T-cell (primary cell): ENCODE measurements at places on chromosomes 6 and 20. TPM values are rescaled to one million over a fixed set of nuclear protein-coding genes. Genes with fewer than 3 reads are reported as not detected.

- no peak overlapping the region for H3K27ac ChIP-seq
- peaks cover 45% of the 10 kb centered on the region for H3K4me1 ChIP-seq
- no peaks in the 10 kb centered on the region for H3K36me3 ChIP-seq
- no peak overlapping the region for H3K4me3 ChIP-seq
- DNase-seq, result no peak
Measured at GRCh38 chr6:118722829-118723813, 71.7 kb upstream of the CEP85L start.

DNA sequence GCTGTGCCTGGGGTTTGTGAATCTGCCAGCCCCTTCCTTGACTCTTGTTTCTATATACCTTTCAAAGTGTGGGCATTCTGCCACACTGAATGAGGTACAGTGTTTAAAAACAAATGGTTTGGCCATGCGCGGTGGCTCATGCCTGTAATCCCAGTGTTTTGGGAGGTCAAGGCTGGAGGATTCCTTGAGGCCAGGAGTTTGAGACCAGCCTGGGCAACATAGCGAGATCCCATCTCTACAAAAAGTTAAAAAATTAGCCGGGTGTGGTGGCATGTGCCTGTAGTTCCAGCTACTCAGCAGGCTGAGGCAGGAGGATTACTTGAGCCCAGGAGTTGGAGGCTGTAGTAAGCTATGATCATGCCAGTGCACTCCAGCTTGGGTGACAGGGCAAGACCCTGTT is 5.8 kb downstream of the FAM83D start:
- no peaks in the 10 kb centered on the region for H3K36me3 ChIP-seq
- peaks cover 28% of the 10 kb centered on the region for H3K4me1 ChIP-seq
- H3K4me3 ChIP-seq, result no peak overlapping the region
- H3K27ac ChIP-seq, result no peak overlapping the region

The NMBR gene
- not detected for total RNA-seq

- H3K27ac ChIP-seq, result no peak overlapping the region
- DNase-seq, result no peak
- H3K4me1 ChIP-seq, result peaks cover 9% of the 10 kb centered on the region
- H3K27me3 ChIP-seq, result peaks cover 7% of the 10 kb centered on the region
Measured at GRCh38 chr6:112289038-112289566, 34.7 kb upstream of the LAMA4 start.

The TSBP1 gene
- total RNA-seq, result not detected

The ZSCAN23 gene
- total RNA-seq, result 1.8 TPM

- H3K27ac ChIP-seq, result no peak overlapping the region
- H3K4me3 ChIP-seq, result no peak overlapping the region
- H3K27me3 ChIP-seq, result no peaks in the 10 kb centered on the region
- no peaks in the 10 kb centered on the region for H3K36me3 ChIP-seq
- no peaks in the 10 kb centered on the region for H3K4me1 ChIP-seq
Measured at GRCh38 chr6:72699159-72699558, 77.3 kb downstream of the KCNQ5 start.

The BPIFA1 gene
- total RNA-seq, result not detected

The ZFP57 gene
- total RNA-seq, result not detected

The KCNK17 gene
- total RNA-seq, result not detected

- no peaks in the 10 kb centered on the region for H3K4me1 ChIP-seq
- no peak overlapping the region for H3K27ac ChIP-seq
- no peaks in the 10 kb centered on the region for H3K36me3 ChIP-seq
- no peak overlapping the region for H3K4me3 ChIP-seq
Measured at GRCh38 chr6:121533321-121533841, 97.9 kb downstream of the GJA1 start.

GRCh38 chr6:158816329-158816728 is 2.8 kb downstream of the EZR start:
- no peaks in the 10 kb centered on the region for H3K27me3 ChIP-seq
- peaks cover 4% of the 10 kb centered on the region for H3K36me3 ChIP-seq
- peaks cover 61% of the 10 kb centered on the region for H3K4me1 ChIP-seq
- H3K27ac ChIP-seq, result peak overlapping the region; percentile 90
- DNase-seq, result no peak

DNA sequence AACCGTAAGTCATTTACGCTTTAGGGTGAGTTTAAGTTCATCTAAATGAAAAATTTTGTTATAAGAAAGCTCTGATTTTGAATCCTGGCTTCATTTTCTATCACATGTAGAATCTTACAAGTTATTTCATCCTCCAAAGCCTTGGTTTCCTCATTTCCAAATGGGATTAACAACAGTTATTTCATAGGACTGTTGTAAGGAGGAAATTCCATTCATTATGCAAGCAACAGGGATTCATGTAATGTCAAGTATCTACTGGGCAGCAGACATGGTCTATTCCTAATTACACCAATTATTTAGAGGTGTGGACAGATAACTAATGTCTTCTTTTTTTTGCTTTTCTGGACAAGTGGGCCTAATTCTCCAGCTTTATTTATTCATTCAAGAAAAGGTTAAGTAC is 154.0 kb downstream of the PDSS2 start:
- no peaks in the 10 kb centered on the region for H3K27me3 ChIP-seq
- no peak overlapping the region for H3K27ac ChIP-seq
- H3K36me3 ChIP-seq, result no peaks in the 10 kb centered on the region
- no peak for DNase-seq

The RIN2 gene
- total RNA-seq, result 0.26 TPM

The MAS1 gene
- not detected for total RNA-seq

DNA sequence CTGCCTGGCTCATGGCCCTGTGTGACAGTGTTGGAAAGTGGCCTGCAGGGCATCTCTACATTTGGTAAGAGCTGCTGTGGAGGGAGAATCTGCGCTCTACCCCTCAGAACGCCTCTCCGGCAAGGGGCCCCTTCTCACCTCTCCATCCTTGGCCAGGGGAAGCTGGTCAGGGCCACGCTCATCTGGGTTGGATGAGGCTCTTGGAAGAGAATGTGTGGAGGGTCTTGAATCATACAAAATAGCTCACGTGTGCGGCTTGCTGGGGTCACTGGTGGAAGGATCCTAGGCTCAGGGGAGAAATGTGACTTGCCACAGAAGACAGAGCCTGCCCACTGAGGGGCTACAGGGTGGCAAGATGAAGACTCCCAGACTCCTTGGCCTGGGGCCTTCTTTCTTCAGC is 105.0 kb downstream of the SCML4 start:
- peaks cover 49% of the 10 kb centered on the region for H3K4me1 ChIP-seq
- peaks cover 9% of the 10 kb centered on the region for H3K36me3 ChIP-seq
- H3K27me3 ChIP-seq, result no peaks in the 10 kb centered on the region
- no peak overlapping the region for H3K4me3 ChIP-seq
- no peak overlapping the region for H3K27ac ChIP-seq
- no peak for DNase-seq

DNA sequence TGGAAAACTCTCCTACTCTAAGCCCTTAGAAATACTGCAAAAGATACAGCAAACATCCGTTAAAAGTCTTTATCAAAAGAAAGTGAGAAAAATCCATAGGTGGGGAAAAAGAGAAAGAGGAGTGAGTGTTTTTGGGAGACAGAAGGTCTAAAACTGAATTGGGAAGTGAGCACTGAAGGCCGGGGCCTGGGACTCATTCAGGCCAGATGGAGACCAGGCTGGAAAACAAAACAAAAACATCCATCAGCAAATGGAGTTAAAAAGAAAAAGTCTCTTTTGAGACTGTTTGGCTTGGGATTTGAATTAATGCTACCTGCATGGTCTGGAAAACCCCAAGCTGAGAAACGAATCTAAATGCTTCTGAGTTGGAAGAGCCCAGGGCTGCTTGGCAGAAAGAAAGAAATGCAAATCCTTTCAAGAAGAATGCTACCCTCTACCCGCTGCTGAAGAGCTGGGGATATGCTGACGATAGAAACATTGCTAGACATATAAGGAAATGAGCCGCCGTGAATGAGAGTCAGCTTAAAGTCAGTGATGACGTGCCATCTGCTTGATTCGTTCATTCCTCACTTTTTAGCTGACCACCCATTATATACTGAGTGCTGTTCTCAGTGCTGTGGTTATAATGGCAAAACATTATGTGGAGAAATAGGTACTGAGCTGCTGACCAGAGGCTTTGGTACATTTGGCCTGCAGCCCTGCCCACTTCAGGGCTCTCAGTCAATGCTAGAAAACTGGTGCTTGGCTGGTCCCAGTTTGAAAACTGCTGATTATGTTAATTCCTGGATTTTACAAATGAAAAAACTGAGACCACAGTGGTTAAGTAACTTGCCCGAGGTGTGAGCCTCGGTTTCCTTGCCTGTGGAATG is 28.0 kb upstream of the TULP4 start:
- no peak overlapping the region for H3K4me3 ChIP-seq
- H3K4me1 ChIP-seq, result peaks cover 17% of the 10 kb centered on the region
- H3K27ac ChIP-seq, result peak overlapping the region; percentile 70
- no peaks in the 10 kb centered on the region for H3K27me3 ChIP-seq

The ELOVL4 gene
- 1.6 TPM for total RNA-seq

- H3K27me3 ChIP-seq, result peaks cover 35% of the 10 kb centered on the region
- DNase-seq, result no peak
- no peaks in the 10 kb centered on the region for H3K36me3 ChIP-seq
- no peak overlapping the region for H3K27ac ChIP-seq
- no peaks in the 10 kb centered on the region for H3K4me1 ChIP-seq
Measured at GRCh38 chr20:44123251-44123650, 63.7 kb downstream of the JPH2 start.

- peaks cover 14% of the 10 kb centered on the region for H3K27me3 ChIP-seq
- peaks cover 2% of the 10 kb centered on the region for H3K4me1 ChIP-seq
- H3K36me3 ChIP-seq, result no peaks in the 10 kb centered on the region
- no peak overlapping the region for H3K4me3 ChIP-seq
Measured at GRCh38 chr6:165662041-165662748, 846 bp downstream of the PDE10A start.

GRCh38 chr20:39048000-39048696 is 86.0 kb downstream of the DHX35 start:
- H3K27me3 ChIP-seq, result no peaks in the 10 kb centered on the region
- peaks cover 3% of the 10 kb centered on the region for H3K4me1 ChIP-seq
- no peak overlapping the region for H3K27ac ChIP-seq
- DNase-seq, result peak; percentile 66

The LCA5 gene
- total RNA-seq, result 0.20 TPM

The NEDD9 gene
- total RNA-seq, result 55.3 TPM

The VIP gene
- not detected for total RNA-seq

The BAG2 gene
- 4.8 TPM for total RNA-seq

DNA sequence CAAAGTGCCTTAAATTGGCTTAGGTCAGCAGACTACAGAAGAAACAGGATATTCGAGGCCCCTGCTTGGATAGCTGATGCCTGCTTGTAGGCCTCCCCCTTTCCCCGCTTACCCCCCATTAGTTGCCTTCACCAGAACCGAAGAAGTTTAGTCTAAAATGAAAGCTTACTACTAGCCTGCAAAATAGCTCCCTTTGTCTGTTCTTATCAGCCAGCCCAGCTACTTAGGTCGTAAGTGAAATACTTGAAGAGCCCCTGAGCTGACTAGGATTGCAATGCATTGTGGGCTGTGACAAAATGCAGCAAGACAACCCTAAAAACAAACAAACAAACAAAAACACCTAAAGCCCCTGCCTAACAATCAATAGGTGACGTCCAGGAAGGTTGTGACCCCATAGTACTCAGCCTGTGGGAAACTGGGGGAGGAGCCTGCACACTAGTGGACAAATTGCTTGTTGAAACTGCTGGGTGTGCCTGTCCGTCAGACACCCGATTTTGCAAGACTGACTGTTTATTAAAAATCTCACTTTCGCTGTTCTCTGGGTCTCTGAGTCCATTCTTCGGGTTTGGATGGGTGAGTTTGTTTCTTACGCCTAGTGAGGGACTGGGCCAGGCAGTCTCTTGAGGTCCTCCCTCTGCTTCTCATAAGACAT is 105.0 kb upstream of the DUSP22 start:
- no peaks in the 10 kb centered on the region for H3K27me3 ChIP-seq
- no peaks in the 10 kb centered on the region for H3K36me3 ChIP-seq
- DNase-seq, result no peak
- peaks cover 2% of the 10 kb centered on the region for H3K4me1 ChIP-seq
- H3K27ac ChIP-seq, result no peak overlapping the region

- no peak for DNase-seq
- H3K27ac ChIP-seq, result no peak overlapping the region
- no peaks in the 10 kb centered on the region for H3K36me3 ChIP-seq
Measured at GRCh38 chr20:24756292-24757025, 192.6 kb upstream of the CST7 start.

DNA sequence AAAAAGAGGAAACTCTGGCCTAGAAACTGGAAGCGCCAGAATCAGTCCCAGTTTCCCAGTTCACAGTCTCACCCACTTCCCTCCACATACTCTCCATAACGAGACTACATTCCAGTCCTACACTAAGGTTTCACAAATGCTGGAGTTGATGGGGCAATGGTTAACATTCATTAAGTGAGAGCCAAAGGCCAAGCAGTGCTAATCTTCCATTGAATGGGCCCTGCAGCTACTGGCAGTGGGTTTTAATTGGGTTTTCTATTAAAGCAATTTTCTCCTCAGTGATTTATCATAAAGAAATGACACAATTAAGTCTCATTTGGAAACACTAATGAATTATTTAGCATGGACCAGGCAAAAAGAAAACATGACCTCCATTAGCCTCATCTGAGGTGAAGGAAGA is 20.8 kb upstream of the NRSN1 start:
- H3K4me3 ChIP-seq, result no peak overlapping the region
- no peaks in the 10 kb centered on the region for H3K4me1 ChIP-seq
- no peaks in the 10 kb centered on the region for H3K27me3 ChIP-seq
- no peaks in the 10 kb centered on the region for H3K36me3 ChIP-seq

The PKIB gene
- 2.1 TPM for total RNA-seq

GRCh38 chr20:6008254-6008653 is 45.6 kb downstream of the LRRN4 start:
- no peak for DNase-seq
- H3K36me3 ChIP-seq, result no peaks in the 10 kb centered on the region
- no peaks in the 10 kb centered on the region for H3K27me3 ChIP-seq

The TREM2 gene
- total RNA-seq, result not detected

GRCh38 chr6:90190752-90191395 is 105.8 kb downstream of the BACH2 start:
- H3K27ac ChIP-seq, result peak overlapping the region; percentile 19
- no peak overlapping the region for H3K4me3 ChIP-seq
- H3K4me1 ChIP-seq, result peaks cover 31% of the 10 kb centered on the region
- no peaks in the 10 kb centered on the region for H3K36me3 ChIP-seq
- H3K27me3 ChIP-seq, result no peaks in the 10 kb centered on the region
- DNase-seq, result no peak

GRCh38 chr6:25171301-25171700 is 107.9 kb upstream of the CARMIL1 start:
- H3K27ac ChIP-seq, result no peak overlapping the region
- H3K27me3 ChIP-seq, result no peaks in the 10 kb centered on the region
- no peaks in the 10 kb centered on the region for H3K36me3 ChIP-seq
- no peak overlapping the region for H3K4me3 ChIP-seq
- H3K4me1 ChIP-seq, result peaks cover 6% of the 10 kb centered on the region

DNA sequence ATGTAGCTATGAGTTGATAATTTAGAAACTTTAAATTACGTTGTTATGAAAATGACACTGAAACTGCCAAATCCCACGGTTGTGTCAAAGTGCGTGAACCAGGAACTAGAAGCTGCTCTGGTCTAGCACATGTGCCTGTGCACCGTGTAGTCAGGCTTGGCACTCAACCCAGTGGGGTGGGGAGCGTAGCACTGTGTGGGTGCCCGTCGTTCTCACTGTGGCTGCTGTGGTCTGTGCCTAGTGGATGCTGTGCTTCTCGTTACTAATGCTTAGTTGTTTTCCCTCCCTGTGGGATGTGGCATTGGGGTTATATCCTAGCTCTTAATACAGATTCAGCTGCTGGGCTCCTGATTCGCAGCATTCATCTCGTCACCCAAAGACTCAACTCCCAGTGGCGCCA is 46.2 kb upstream of the ADIG start:
- H3K4me1 ChIP-seq, result no peaks in the 10 kb centered on the region
- H3K4me3 ChIP-seq, result no peak overlapping the region
- H3K36me3 ChIP-seq, result peaks cover 82% of the 10 kb centered on the region
- no peak overlapping the region for H3K27ac ChIP-seq
- DNase-seq, result no peak
